ENCODE measurements at places on chromosomes 7 and 10.
A peak's percentile ranks its signal among the peaks of the same experiment; 100 is the strongest.

DNA sequence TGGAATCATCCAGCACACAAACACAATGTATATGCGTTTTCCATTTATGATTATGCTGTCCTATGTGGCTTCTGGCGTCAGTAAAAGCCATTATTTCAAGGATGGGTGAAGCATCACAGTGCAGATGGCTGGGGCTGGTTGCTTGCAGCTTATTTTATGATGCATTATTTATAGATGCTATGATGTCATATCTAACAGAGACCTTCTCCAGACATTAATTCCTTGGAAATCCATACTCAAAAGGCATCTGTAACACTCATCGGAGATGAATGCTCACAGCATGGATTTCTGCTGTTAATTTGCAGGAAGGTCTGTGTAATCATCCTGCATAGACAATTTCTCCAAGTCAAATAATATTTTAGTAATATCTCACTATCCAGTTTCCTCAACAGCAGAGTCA lies 7.2 kb downstream of the RGS10 start:
- no peak for DNase-seq

- DNase-seq: no peak
These were observed 113.4 kb downstream of the GPR37 start for GRCh38 chr7:124652237-124652636.

GRCh38 chr7:39461263-39461820 lies 104.9 kb upstream of the YAE1 start:
- no peak for DNase-seq

DNA sequence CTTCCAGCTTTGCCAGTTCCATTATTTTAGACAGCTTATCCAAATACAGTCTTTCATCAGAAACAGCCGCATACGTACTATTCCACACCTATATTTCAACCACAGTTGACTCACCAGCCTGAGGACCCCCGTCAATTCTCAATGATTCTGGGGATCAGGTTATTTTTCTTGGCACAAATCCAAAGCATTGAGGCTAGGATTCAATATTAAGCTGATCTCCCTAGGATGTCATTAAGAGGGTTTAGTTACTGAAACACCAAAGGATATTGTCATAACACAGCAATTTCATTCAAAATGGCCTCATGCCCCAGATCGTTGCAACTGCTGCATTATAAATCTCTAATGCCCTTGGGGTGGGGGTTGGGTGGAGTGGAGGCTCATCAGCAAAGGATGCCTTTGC lies 214.6 kb downstream of the PTEN start:
- DNase-seq: no peak

GRCh38 chr10:100858747-100859483 lies 53.8 kb upstream of the SLF2 start:
- DNase-seq: no peak

DNA sequence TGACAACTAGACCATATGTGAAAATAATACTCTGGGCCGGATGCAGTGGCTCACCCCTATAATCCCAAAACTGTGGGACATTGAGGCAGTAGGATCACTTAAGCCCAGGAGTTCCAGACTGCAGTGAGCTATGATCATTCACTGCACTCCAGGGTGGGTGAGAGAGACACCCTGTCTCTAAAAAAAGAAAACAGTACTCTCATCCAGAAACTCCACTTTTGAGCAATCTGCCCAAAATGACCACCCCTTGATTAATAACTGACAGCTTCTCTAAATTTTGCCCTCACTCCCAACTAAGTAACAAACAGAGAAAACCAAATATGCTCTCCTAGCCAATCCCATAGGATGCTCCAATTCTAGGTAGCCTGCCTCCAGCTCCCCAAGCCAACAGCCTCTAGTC lies 62.5 kb upstream of the AKR1E2 start:
- DNase-seq: no peak

GRCh38 chr10:72044417-72045041 lies 43.8 kb downstream of the SPOCK2 start:
- no peak for DNase-seq

- DNase-seq: no peak
These were observed 5.1 kb downstream of the ITPRIP start for GRCh38 chr10:104333032-104333727.

DNA sequence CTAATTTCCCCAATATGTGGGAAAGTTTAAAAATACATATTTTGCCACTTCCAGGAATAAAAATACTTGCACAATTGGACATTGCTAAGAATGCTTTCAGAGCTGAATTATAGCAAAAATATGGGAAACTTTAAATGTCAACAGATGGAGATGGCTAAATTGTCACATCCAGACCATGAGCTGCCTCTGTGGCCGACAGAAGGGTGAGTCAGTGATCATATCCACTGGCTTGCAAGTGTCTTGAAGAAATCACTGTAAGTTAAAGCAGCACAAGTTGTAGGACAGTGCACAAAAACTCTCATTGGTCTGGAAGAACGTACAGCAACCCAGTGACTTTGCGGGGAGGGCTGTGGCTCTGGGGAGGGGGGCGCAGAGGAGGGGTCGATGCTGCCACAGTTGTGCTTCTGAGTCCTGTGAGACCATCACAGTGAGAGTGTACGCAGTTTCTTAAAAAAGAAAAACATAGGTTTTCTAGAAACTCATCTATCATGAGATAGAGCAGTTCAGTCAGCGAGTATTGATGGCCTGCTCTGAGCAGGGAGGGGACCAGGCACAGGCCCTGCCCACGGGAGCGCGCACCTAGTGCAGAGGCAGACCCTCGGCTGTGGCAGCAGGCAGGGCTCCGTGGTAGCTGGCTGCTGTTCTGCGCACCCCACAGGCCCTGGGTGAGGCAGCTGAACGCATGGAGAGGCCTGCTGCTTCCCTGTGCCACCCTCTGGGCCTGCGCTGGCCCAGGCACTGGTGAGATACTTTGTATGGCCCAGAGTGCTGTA lies 25.5 kb downstream of the LRRC27 start:
- DNase-seq: no peak

- DNase-seq: no peak
These were observed 550.3 kb downstream of the GRM8 start for GRCh38 chr7:126702242-126703016.

DNA sequence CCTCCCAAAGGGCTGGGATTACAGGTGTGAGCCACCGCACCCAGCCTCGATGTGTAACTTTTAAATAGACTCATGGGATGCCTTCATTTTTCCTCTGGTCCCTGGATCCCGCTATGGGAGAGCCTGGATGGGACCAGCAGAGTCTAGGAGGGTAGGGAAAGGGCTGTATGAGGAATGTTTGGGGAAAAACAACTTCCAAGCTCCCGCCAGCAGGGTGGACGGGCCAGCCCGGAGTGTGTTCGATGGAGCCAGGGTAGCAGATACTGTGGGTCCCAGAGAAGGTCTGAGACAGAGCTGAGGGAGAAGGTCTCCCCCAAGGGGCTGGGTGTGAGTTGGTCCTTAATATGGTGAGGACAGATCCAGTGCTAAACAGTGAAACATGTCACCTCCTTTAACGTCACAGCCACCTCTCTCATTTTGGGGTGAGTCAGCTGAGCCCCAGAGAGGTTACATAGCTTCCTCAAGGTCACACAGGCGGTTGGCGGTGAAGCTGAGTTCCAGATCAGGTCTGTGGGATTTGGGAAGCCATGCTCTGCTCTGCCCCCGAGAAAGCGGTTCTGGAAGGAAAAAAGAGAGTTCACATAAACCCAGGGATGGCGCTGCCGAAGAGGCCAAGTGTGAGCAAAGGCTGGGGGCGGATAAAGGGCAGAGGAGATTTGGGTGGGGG lies 66.4 kb downstream of the MYL10 start:
- peak; percentile 7 for DNase-seq

DNA sequence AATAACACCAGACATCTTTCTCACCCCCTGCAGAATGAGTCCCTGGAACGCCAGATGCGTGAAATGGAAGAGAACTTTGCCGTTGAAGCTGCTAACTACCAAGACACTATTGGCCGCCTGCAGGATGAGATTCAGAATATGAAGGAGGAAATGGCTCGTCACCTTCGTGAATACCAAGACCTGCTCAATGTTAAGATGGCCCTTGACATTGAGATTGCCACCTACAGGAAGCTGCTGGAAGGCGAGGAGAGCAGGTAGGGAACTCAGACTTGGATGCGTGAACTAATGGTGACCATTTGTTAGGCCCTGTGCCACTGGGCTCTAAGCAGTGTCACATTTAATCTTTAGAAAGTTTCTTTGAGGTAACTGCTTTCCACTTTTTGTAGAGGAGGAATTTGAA lies 7.1 kb downstream of the VIM start:
- DNase-seq: no peak

DNA sequence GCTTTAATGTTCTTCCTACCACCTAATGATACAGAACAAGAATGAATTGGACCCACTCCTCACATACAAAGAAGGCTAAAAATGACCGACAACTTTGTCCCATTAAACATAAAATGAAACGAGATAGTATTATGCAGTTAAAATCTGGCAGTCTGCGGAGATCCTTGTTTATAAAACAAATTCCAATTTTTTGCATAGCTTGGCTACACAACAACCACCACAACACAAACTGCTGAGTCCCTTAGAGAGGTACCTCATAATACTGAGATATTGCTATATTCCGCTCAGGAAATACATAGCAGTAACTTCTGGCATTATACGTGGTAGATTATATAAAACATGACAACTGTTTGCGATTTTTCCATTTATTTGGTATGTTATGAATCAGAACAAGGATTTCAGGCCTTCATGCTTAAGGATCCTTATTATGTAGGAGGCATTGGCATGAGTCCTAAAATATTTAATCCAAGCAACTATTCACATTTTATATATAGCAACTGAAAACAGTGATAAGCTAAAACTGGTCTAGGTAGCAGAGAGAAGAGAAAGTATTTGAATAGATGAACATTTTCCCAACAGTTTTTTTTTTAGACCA lies 96.0 kb downstream of the ANK3 start:
- DNase-seq: no peak

DNA sequence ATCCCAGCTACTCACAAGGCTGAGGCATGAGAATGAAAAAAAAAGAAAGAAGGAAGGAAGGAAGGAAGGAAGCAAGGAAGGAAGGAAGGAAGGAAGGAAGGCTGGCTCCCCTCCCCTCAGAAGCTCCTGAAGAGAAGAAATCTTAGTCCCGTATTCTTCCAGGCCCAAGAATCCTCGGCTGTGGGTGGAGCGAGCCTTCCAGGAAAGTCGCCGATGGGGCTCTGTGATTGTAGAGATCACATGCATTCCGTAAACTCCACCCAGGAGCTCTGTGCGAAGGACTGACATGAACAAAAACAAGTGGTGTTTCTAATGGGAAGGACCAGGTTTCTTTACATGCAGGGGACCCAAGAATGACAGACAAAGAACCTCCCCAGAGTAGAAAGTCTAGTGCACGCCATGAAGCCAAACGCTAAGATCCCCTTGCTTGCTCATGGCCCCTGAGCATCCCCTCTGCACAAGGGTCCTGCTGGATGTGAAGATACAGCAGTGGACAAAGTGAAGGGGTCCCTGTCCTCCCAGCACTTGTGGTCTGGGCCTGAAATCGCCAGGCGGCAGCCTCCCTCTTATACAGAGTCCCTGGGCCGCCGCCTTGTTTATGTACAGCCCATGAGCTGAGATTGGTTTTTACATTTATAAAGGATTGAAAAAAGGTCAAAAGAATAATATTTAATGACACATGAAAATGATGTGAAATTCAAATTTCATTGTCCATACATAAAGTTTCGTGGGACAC lies 25.2 kb downstream of the CNPY1 start:
- no peak for DNase-seq

GRCh38 chr10:75407713-75408508 lies 6.3 kb upstream of the ZNF503 start:
- no peak for DNase-seq

GRCh38 chr7:6416516-6417145 lies 31.1 kb downstream of the DAGLB start:
- no peak for DNase-seq

DNA sequence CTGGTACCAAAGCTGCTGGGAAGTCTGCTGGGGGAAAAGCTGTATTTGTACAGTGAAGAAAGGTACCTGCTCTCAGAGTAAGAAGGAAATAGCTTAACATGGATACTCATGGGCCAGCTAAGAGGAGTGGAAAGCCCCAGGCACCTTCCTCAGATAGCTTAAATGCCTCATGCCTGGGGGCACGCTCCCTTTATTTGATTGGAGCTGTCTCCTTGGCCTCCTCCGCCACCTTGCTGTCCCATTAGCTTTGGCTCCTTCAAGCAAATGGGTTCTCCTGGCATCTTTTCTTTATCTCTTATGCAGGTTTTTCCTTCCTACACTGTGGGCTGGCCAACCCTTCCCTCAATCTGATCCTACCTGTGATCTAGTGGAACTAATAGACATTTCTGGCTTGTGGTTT lies 318.5 kb downstream of the SH2D4B start:
- no peak for DNase-seq

DNA sequence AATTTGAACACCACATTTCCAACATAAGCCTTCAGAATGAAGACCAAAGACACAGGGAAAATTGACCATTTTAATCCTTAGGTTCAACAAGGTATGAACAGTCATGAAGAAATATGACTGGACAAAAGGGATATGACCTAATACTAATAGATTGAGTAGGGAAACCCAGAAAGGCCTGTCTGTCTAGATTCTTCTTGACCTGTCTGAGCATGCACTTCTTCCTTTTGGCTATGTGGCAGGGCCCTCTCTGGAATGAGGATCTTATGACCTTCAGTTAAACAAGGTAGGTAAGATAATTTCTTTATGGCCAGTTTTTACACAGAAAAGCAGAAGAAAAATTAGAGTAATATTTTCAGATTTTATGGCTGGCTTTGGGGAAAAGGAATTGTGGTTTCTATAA lies 3.0 kb upstream of the PHYHIPL start:
- DNase-seq: no peak

DNA sequence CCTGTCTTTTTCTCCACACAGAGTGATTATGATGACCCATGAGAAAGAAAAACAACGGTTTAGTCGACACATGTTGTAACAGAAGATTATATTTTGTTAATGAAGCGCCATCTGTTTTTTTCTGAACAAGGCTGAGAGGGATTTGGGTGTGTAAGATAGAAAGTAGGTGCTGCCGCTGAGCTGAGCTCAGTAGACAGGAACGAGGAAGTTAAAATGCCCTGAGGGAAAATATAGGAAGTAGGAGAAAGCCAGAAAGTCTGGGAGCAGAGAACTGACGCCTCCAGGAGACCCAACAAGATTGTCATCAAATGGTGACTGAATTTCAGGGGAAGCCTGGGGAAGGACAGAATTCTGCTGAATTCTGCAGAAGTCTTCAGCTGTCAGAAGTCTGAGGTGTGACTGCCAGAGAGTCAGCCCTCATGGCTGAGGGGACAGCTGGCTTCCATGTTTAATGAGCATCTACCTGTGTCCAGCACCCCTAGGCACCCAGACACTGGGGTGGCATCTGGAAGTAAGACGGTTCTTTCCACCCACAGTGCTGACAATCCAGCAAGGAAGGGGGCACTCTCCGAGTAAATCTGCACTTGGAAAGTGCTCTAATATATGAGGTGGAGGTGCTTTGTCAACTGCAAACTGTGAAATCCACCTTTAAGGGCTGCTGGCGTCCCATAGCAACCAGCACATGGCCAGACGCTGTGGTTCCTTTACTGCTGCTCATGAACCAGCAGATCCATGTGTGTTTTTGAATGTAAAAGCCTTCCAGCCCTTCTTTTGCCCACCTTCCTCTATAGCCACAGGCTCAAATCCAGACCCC lies 12.5 kb upstream of the TSPAN15 start:
- no peak for DNase-seq

DNA sequence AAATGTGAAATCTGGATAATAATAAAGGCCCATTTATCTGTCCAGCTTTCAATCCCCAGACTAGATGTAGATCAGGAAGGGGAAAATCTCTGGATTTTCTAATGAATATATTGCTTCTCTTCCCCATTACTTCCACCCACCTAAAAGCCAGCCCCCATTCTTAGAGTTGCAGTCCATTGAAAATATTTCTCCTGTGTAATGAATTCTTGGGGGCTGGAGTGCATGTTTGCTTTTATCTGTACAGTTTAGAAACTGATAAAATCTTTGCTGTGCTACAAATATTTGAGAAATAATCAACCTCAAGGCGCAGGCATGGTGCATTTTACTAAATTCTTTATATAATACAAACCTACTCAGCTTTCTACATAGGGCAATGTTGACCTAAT lies 180.8 kb downstream of the ARID5B start:
- DNase-seq: no peak
